IPS DF 6.9 (cell line): ENCODE measurements at places on chromosomes 1 and 21.

DNA sequence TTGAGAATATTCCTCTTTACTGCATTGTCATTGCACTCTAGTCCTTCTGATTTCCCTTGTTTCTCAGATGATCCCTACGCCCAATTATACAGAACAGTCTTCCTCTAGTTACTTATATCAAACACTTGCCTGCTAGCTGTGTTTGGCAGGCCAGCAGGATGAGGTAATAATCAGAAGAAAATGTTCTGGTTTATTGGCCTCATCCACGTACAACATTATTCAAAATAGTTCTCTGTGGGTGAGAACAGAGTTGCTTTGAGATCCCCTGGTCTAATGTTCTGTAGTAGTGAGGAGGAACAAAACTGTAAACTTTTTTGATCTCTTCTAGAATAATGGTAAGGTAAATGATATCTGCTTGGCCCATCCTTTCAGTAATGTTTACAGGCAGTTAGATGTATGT, 22.3 kb upstream of the C1orf105 start:
- no peak for DNase-seq
- no peaks in the 10 kb centered on the region for H3K4me1 ChIP-seq
- no peak overlapping the region for H3K4me3 ChIP-seq
- H3K36me3 ChIP-seq: no peaks in the 10 kb centered on the region
- no peaks in the 10 kb centered on the region for H3K27me3 ChIP-seq

- no peak overlapping the region for H3K4me3 ChIP-seq
- no peaks in the 10 kb centered on the region for H3K27me3 ChIP-seq
- 0 out of 2 replicates have a peak, but pooled peaks cover 2% of the 10 kb centered on the region for H3K4me1 ChIP-seq
Measured at GRCh38 chr1:221089803-221090202, 210.6 kb downstream of the HLX start.

GRCh38 chr21:35206141-35207125, 157.3 kb upstream of the RUNX1 start:
- no peaks in the 10 kb centered on the region; the same call in 1 of the 2 replicates for H3K4me1 ChIP-seq
- H3K4me3 ChIP-seq: no peak overlapping the region
- H3K27me3 ChIP-seq: no peaks in the 10 kb centered on the region
- no peak for DNase-seq
- H3K36me3 ChIP-seq: no peaks in the 10 kb centered on the region

- H3K36me3 ChIP-seq: no peaks in the 10 kb centered on the region
- H3K4me3 ChIP-seq: no peak overlapping the region
- H3K27me3 ChIP-seq: no peaks in the 10 kb centered on the region
- DNase-seq: no peak
- H3K4me1 ChIP-seq: no peaks in the 10 kb centered on the region
Measured at GRCh38 chr21:22250355-22250754, 1252.1 kb downstream of the NCAM2 start.

DNA sequence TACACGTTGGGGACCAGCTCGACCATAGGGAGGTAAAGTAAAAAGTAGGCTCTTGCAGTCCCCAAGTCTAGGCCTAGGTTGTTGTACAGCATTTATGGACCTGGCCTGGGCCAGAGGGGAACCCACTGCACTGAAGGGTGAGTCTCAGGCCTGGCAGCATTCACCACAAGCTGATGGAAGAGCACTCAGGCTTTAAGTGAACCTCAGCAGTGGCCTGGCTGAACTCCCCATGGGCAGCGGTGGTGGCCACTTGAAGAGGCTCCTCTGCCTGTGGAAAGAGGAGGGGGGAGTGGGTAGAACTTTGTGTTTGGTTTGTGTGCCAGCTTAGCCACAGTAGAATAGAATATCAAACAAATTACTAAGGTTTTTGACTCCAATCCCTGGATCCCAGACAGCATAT, 176.2 kb upstream of the PRMT6 start:
- no peaks in the 10 kb centered on the region for H3K36me3 ChIP-seq
- no peaks in the 10 kb centered on the region for H3K27me3 ChIP-seq
- no peak overlapping the region for H3K4me3 ChIP-seq
- no peak for DNase-seq

DNA sequence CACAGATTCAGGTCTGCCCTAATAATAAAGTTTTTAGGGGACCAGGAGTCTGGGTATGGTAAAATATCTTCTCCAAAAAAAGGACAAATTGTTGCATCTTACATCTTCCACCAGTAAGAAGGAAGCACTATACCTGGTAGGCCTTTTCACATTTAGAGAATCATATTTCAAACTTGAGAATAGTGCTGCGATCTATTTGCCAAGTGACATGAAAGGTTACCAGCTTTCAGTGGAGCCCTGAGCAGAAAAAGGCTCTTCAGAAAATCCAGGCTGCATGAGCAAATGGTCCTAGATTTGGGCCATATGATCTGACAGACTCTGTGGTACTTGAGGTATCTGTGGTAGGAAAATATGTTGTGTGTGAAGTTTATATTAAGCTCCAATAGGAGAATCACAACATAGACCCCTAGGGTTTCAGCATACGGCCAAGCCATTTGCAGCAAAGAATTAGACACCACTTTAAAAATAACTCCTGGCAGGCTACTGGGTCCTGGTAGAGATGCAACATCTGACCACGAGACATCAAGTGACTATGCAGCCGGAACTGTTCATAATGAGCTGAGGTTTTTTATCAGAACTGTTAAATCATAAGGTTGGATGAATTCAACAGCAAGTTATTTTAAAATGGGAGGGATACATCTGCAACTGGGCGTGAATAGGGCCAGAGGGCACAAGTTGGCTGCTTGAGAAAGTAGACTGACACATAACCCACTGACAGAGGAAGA, 38.6 kb upstream of the CCDC190 start:
- H3K4me3 ChIP-seq: no peak overlapping the region
- no peaks in the 10 kb centered on the region for H3K4me1 ChIP-seq
- H3K36me3 ChIP-seq: no peaks in the 10 kb centered on the region
- no peak overlapping the region for H3K27ac ChIP-seq
- no peak for DNase-seq

- H3K36me3 ChIP-seq: no peaks in the 10 kb centered on the region
- peaks cover 10% of the 10 kb centered on the region for H3K4me1 ChIP-seq
- no peak overlapping the region for H3K27ac ChIP-seq
- no peak overlapping the region for H3K4me3 ChIP-seq
- H3K27me3 ChIP-seq: no peaks in the 10 kb centered on the region
Measured at GRCh38 chr1:10965546-10966226, 46.8 kb upstream of the TARDBP start.

DNA sequence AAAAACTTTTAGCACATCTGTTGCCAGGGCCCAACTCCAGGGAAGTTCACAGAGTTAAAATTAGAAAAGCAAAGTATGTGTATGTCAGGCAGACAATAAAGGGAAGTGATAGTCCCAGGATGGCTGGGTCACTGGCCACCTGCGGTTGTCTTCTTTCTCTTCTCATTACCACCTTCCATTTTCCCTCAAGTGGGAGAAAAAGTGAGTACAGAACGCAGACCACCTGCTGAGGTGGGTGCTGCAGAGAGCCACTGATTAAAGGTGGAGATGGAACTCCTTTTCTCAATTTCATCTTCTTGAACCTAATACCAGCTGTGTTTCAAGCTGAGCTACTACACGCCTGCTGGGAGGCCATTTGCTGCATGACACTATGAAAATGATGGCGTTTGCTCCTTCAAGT, 88.8 kb upstream of the PDE4B start:
- H3K4me1 ChIP-seq: no peaks in the 10 kb centered on the region
- H3K27ac ChIP-seq: no peak overlapping the region
- H3K4me3 ChIP-seq: no peak overlapping the region
- no peak for DNase-seq
- H3K27me3 ChIP-seq: no peaks in the 10 kb centered on the region

- no peak overlapping the region for H3K4me3 ChIP-seq
- no peaks in the 10 kb centered on the region for H3K27me3 ChIP-seq
- no peak for DNase-seq
- H3K27ac ChIP-seq: no peak overlapping the region
Measured at GRCh38 chr1:18158714-18159113, 51.1 kb downstream of the IGSF21 start.

DNA sequence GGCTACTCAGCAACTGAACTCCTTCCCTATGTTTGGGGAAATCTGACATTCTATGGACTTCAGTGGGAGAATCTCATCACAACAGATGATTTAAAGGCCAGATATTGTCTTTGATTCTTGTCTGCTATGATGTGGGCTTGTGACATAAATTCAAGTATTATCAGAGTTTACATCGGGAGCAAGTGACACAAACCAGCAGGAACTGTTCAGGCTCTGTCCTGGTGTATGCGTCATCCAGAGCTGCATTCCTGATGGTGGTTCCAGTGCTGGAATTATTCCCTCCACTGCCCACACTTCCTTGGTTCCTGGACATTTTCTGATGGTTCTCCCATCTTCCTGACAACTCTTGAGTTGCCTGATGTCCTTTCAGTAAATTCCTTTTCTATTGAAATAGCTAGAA, 10.8 kb upstream of the LSM10 start:
- no peak overlapping the region for H3K4me3 ChIP-seq
- H3K27ac ChIP-seq: no peak overlapping the region
- no peaks in the 10 kb centered on the region for H3K4me1 ChIP-seq
- no peaks in the 10 kb centered on the region; the same call in 1 of the 2 replicates for H3K36me3 ChIP-seq
- H3K27me3 ChIP-seq: no peaks in the 10 kb centered on the region

DNA sequence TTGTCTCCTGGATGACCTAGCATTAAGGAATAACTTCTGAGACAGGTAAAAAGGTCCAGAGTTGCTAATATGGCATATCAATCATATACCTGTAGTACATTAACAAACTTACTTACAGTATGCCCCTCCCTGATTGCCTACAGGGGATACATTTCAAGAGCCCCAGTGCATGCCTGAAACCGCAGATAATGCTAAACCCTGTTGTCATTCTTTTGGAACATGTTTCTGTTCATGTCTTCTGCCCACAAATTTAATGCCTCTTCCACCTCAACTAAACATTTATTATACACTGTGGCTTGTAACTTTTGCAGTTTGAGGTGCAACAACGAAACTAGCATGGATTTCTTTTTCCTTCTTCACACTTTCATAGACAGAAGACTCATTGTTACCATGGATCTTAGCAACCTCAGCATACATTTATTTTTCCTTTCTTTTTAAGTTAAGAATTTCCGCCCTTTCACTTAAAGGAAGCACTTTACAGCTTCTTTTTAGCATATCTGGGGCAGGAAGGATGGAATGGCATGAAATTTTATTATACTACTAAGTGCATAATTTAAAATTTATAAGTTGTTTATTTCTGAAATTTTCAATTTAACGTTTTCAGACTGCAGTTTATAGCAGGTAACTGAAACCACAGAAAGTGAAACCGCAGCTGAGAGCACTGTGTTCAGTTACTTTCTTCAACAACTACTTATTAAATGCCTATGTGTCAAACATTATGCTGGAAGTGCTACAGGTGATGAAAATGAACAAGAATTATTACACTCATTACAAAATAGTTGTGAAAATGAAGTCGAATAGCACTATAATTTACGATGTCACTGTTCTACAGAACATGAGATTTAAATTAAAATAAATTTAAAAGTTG, 25.3 kb downstream of the F13B start:
- H3K27ac ChIP-seq: no peak overlapping the region
- no peak for DNase-seq
- no peaks in the 10 kb centered on the region for H3K36me3 ChIP-seq

- H3K4me1 ChIP-seq: peaks cover 14% of the 10 kb centered on the region
- no peaks in the 10 kb centered on the region for H3K27me3 ChIP-seq
- peaks cover 3% of the 10 kb centered on the region for H3K36me3 ChIP-seq
- no peak for DNase-seq
- no peak overlapping the region for H3K27ac ChIP-seq
Measured at GRCh38 chr1:155191904-155192303, 15.8 kb downstream of the THBS3 start.

DNA sequence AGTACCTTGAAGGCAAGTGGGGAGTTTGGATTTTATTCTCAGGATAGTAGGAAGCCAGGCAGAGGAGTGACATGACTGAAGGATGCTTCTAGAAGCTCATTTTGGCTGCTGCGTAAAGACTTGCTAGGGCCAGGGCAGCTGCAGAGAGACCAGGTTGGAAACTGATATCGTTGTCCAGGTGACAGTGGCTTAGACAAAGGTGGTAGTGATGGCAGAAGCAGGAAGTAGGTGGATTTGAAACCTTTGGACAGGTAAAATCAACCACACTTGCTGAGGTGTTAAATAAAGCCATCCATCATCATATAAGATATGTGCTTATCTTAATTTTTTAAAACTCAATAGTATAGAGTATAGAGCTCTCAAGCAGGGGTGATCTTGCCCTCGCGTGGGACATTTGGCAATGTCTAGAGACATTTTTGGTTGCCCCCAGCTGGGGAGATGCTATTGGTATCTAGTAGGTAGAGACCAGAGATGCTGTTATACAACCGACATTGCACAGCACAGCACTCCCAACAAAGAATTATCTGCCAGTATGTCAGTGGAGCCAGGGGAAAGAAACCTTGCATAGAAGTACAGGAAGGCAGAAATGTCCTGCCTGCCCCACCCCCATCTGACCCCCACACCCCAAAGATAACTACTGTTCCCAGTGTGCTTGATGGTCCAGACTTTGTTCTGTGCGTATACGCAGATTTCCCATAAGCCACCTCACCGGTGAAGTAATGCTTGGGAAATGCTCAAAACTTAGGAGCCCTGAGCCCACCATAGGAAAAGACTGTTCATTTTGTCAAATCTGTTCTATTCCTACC, 31.1 kb downstream of the TMEM51 start:
- no peaks in the 10 kb centered on the region for H3K36me3 ChIP-seq
- DNase-seq: no peak
- no peak overlapping the region for H3K4me3 ChIP-seq
- no peaks in the 10 kb centered on the region for H3K27me3 ChIP-seq
- H3K27ac ChIP-seq: no peak overlapping the region
- peaks cover 13% of the 10 kb centered on the region for H3K4me1 ChIP-seq
